A172 (cell line): ENCODE measurements at places on chromosomes 12 and 14. TPM values are rescaled to one million over a fixed set of nuclear protein-coding genes. Genes with fewer than 3 reads are reported as not detected.
A peak's percentile ranks its signal among the peaks of the same experiment; 100 is the strongest.

Gene DCN
- 0.69 and 0.84 TPM in 2 replicates for total RNA-seq

Gene FBXW8
- total RNA-seq, result 15.4 and 16.8 TPM in 2 replicates

Gene CCDC175
- total RNA-seq, result not detected in 2 replicates

GRCh38 chr14:85535991-85536832 is 6.3 kb downstream of the FLRT2 start:
- DNase-seq, result peak; percentile 14

DNA sequence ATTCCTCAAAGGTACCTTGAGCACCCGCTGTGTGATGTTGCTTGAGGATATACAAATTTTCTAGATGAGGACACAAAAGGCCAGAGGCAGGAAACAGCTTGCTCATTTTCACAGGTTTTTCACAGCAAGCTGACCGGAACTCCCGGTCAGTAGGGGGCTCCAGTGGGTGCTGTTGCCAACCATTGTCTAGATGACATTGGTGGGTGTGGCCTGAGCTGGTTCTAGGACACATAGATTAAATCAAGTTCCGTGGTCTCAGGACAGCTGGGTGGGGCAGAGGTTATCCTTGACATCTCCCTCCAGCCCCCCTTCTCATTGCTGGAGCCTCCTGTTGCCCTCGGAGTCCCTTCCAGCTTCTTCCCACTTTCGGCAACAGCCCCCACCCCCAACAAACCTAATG is 153.6 kb upstream of the FKBP4 start:
- peak; percentile 47 for DNase-seq

DNA sequence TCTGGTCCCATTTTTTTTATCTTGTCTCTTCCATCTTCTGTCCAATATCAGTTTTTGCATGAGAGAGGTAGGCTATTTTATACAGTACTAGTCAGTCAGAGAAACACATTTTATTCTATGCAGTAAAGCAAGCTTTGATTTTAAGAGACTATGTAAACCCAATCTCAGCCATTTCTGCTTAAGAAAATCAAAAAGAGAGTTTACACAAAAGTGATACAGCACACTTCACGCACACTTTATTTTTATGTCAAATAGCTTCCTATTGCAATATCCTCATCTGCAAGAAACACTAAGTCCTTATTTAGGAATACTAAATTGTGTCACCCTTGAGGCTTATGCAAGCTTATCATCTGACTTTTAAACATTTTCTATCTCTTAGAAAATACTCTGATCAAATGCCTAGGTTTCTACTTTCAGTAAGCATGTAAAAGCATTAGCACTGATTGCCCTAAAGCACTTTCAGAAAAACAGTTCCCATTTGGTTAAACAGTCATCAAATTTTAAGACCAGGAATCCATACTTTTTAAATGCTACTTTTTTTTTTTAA is 78.3 kb downstream of the MED13L start:
- DNase-seq, result no peak

- no peak for DNase-seq
Observed at GRCh38 chr14:94582199-94582750, 1.0 kb downstream of the SERPINA5 start.

DNA sequence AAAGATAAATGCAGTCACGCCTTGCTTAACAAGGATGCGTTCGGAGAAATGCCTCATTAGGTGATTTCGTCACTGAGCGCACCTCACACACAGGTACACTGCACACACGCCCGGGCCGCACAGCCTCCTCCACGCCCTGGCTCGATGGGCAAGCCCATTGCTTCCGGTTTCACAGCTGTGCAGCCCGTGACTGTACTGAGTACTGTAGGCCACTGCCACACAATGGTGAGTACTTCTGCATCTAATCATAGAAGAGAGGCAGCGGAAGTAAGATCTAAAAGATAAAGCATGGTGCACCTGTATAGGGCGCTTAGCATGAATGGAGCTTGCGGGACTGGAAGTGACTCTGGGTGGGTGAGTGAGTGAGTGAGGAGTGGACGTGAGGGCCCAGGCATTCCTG is 4.3 kb downstream of the RIMBP2 start:
- DNase-seq, result no peak

DNA sequence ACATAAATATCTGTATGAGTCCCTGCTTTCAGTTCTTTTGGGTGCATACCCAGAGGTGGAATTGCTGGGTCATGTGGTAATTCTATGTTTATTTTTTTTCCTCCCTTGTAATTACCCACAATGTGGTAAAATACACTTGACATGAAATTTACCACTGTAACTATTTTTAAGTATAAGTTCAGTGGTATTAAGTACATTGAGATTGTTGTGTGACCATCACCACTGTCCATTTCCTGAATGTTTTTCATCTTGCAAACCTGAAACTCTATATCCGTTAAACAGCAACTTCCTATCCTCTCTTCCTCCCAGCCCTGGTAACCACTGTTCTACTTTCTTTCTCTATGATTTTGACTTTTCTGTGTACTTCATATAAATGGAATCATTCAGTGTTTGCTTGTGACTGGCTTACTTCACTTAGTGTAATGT is 51.4 kb downstream of the BORCS5 start:
- DNase-seq, result no peak

- peak; percentile 44 for DNase-seq
Observed at GRCh38 chr12:91127751-91128150, 16.5 kb upstream of the LUM start.

DNA sequence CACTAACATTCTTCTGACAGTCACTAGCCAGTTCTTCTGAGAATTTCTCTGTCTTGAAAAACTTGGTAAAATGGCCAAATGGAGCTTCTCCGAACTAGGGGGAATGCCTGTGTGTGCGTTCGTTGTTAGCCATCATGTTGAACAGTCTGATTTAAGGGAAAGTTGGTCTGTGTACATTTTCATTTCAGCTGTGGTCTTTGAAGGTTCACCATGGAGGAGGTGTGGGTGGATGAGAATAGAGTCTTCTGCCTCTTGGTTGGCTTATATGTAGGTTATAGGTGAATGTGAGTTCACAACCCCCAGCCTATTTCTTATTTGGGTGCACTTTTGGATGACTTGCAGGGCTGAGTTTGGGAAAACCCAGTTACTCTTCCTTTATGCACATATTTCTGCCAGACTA is 12.9 kb downstream of the ETV6 start:
- DNase-seq, result no peak
